ENCODE measurements at places on chromosomes 2 and 18.

DNA sequence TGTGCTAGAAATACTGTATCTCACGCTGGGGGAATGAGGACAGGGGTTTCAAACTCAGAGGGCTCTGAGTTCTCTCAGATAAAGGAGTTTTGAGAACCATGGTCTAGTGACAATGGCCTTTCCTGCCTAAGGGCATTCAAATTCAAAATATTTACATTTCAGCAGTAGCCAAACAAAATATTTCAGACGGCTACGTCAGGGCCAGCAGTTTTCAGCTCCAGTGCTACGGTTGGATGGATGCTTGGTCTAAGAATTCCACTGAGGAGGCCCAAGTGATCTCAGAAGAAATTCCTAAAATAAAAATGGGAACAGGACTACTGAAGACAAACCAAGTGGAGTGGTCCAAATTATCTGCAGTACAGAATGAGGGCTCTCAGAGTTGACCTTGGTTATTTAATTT lies 41.1 kb upstream of the SCG2 start:
- no peak for DNase-seq

- no peak for DNase-seq
Measured at GRCh38 chr18:22005191-22005841, 164.1 kb upstream of the GATA6 start.

DNA sequence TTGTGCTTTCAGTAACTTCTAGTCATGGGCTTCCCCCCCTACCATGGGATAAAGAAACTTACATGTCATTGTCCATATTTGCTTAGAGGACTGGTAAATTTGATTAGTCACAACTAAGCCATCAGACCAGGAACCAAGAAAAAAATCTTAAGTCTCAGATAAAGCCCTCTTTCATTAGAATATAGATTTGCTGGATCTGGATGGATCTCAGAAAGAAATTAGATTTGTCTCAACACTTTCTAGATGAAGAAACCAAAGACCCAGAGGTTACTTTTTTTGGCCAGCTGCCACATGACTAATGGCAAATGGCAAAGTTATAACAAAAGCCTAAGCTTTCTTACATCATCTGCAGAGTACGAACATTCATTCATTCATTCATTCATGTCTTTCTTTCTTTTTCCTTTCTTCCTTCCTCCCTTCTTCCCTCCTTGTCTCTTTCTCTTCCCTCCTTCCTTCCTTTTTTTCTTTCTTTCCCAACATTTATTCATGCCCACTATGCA lies 60.2 kb downstream of the CDCA7 start:
- no peak for DNase-seq

DNA sequence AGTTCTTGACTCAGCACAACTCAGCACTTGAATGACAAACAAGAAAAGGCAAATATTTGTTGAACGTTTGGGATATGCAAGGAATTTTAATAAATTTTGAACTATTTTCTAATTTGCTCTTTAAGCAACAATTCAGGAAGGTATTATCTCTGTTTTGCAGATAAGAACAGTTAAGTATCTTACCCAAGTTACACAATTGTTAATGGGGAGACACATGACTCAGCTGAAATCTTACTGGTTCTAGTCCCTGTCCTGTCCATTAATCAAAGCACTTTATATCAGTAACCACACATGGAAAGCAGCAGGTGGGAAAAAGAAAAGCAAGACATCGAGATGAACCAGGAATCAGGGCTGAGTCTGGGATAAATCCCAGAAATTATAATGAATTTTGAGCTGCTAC lies 493.9 kb upstream of the PIK3C3 start:
- no peak for DNase-seq

GRCh38 chr2:119243621-119244020 lies 20.0 kb downstream of the STEAP3 start:
- no peak for DNase-seq

GRCh38 chr18:11857177-11857887 lies 6.1 kb downstream of the CHMP1B start:
- no peak for DNase-seq

- DNase-seq, result no peak
Measured at GRCh38 chr2:28268386-28268785, 124.3 kb upstream of the FOSL2 start.

- no peak for DNase-seq
Measured at GRCh38 chr18:26803643-26804042, 61.9 kb downstream of the AQP4 start.

GRCh38 chr2:174611854-174612253 lies 14.2 kb upstream of the WIPF1 start:
- DNase-seq, result no peak

DNA sequence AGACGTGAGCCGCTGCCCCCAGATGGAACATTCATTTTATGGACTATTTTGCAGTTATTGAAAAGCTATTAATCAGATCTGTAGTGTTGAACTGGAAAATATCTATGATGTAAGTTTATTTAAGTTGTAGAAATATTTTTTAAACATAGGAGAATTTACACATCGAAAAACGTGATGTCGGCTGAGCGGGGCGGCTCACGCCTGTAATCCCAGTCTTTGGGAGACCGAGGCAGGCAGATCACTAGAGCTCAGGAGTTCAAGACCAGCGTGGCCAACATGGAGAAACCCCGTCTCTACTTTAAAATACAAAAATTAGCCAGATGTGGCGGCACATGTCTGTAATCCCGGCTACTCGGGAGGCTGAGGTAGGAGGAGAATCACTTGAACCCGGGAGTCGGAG lies 2.0 kb upstream of the TIA1 start:
- DNase-seq, result no peak

DNA sequence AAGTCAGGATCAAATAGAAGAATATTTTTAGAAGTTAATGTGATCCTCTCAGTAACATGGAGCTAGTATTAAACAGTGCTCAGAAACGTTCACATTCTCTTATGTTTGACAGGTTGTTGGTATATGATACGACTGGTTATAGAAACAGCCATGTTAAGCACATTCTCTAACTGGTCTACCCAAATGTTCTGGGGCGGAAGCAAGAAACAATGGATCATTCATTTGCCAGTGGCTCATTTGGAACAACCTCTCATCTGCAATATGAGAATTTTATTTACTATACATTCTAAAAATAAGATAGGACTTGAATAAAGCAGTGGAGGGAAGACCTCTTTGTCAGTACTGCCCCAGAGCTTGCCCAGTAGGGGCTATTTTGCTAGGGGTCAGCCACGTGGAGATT lies 167.1 kb upstream of the FAM98A start:
- no peak for DNase-seq

- DNase-seq, result no peak
Measured at GRCh38 chr2:16722677-16723076, 57.0 kb upstream of the CYRIA start.

DNA sequence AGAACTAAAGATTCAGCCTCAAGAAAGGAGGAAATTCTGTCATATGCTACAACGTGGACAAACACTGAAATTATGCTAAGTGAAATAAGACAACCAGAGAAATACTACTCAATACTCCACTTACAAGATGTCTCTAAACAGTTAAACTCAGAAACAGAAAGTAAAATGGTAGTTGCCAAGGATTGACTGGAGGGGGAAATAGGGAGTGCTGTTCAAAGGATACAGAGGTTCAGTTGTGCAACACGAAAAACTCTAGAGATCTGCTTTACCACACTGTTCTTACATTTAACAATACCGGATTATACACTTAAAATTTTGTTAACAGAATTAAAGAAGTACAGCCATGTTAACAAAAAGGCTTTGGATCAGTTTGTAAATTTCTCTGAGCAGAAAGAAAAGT lies 39.8 kb upstream of the C2orf15 start:
- no peak for DNase-seq

GRCh38 chr2:130261099-130261498 lies 62.9 kb upstream of the TUBA3E start:
- DNase-seq, result no peak

DNA sequence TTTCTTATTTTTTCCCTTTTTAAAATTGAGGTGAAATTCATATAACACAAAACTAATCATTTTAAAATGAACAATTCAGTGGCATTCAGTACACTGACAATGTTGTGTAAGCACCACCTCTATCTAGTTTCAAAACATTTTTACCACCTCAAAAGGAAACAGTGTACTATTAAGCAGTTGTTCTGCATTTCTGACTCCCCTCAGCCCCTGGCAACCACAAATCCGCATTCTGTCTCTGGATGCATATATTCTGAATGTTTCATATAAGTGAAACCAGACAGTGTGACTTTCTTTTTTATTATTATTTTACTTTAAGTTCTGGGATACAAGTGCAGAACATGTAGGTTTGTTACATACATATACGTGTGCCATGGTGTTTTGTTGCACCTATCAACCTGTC lies 19.2 kb upstream of the TANK start:
- no peak for DNase-seq

DNA sequence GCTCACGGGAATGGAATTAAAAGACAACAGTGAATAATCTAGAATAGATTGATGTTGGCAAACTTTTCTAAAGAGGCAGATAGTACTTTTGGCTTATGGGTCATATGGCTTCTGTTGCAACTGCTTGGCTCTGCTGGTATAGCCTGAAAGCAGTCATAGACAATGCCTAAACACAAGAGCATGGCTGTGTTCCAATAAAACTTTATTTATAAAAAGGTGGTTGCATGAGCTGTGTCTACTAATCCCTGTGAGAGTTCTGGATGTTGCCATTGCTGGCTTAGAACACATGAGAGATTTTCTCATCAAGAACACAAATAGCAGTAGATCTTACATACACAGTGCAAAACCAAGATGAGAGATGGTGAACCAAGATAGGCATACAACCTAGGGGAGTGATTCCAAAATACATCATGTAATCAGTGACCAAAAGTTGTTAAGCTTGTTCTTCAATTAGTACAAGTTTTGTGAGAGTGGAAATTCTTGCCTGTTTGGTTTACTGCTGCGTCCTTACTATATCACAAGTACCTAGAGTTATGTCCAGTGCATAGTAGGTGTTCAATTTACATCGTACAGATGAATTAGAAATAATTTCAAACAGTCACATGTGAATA lies 380.0 kb downstream of the METTL4 start:
- DNase-seq, result no peak

DNA sequence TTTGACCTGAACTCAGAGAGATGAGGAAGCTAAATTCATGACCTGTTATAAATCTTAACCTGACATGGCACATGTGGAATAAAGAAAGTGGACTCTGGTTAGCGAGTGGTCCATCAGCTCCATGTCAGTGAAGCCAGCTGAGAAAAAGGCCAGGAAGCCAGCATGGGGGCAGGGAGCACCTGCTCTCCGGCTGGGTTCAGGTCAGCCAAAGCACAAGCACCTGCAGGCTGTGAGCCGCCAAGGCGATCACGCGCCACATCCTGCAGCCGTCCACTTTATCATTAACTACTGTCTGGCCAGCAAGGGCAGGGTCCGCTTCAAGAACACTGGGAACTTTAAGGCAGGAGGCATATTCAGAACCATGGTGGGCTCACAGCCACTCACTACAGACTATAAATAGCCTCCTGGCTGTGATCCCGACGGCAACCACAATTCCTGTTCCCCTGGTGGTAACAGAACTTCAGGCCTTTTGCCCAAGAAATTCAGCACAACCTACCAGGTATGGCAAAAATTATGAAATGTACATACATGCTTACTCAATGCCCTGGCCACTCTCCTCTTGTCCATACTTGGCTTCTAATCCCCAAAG lies 35.5 kb downstream of the ACVR1 start:
- no peak for DNase-seq

GRCh38 chr2:218983263-218983933 lies 1.6 kb downstream of the FEV start:
- DNase-seq, result no peak

GRCh38 chr2:159322419-159322818 lies 35.9 kb upstream of the WDSUB1 start:
- DNase-seq, result no peak

DNA sequence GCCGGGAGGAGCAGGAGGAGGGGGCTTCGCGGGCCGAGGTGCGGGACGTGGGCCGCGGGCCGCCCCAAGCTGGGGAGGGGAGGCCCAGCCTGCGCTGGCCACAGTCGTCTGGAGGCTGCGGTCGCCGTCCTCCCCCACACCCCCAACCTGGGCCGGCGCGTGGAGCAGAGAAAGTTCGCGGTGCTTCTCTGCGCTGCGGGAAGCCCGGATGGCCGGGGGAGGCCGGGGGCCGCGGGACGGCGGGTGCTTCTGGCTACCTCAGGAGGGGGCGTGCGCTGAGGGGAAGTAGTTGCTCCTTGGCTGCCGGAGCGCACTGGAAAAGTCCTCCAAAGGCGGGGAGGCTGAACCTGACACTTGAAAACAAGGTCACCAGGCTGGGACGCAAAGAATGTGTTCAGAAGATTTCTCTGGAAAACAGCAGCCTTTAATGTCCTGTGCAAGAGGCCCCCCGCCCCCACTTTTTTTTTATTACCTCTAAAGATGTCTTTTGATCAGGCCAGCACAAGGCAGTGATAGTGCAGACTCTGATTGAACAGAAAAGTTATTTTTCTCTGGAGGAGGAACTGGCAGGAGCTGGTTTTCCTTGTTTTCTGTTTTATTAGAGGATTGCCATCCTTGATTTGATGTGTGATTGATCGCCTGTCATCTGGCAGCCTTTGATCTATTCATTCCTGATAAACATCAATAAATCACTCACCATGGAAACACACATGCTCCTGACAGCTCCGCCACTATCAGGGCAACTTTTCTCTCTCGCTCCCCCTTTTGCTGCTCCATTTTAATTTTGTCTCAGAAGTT lies 1.6 kb downstream of the TSHZ1 start:
- no peak for DNase-seq

GRCh38 chr2:160870729-160871465 lies 289.3 kb upstream of the TANK start:
- DNase-seq, result no peak

GRCh38 chr2:31027549-31027948 lies 110.7 kb downstream of the GALNT14 start:
- DNase-seq, result no peak

DNA sequence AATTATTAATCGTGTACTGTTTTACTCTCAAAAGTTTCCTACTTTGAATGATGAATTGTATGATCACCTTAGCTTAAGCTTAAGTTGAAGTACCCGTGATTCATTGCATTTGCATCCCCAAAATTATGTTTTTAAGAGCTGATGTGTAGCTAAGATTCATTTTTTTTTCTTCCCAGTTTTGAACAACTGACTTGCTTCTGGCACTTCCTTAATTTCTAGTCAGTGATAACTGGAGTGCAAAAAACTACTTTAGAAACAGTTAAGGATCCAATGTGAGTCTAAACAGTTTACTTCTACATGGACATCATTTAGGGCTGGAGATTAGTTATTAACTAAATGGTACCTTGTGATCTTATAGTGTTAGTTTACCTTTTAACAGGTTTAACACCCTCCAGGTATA lies 124.0 kb upstream of the CAVIN2 start:
- no peak for DNase-seq

DNA sequence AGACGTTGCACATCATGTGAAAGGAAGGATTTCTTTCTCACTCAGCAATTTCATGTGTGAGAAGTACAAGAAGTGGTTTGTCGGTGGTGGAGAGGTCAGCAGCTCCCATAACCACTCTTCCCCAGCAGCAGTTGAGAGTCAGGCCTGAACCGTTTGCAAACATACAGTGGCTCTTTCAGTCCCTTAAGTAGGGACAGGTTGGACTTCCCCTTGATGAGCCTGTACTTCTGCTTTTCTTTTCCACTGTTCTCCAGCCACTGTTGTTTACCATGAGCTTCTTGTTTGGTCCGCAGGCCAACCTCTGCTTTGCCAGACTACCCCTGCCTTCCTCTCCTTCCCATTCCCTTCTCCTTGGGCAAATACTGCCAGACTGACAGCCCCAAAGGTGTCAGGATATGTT lies 391.3 kb upstream of the CELF4 start:
- no peak for DNase-seq
